SK-N-SH treated with all-trans-retinoic acid at 6 μM for 48 hours (cell line): ENCODE measurements at places on chromosomes 3 and 15.

GRCh38 chr3:43013743-43014155 is 34.6 kb downstream of the GASK1A start:
- no peak for ATAC-seq

DNA sequence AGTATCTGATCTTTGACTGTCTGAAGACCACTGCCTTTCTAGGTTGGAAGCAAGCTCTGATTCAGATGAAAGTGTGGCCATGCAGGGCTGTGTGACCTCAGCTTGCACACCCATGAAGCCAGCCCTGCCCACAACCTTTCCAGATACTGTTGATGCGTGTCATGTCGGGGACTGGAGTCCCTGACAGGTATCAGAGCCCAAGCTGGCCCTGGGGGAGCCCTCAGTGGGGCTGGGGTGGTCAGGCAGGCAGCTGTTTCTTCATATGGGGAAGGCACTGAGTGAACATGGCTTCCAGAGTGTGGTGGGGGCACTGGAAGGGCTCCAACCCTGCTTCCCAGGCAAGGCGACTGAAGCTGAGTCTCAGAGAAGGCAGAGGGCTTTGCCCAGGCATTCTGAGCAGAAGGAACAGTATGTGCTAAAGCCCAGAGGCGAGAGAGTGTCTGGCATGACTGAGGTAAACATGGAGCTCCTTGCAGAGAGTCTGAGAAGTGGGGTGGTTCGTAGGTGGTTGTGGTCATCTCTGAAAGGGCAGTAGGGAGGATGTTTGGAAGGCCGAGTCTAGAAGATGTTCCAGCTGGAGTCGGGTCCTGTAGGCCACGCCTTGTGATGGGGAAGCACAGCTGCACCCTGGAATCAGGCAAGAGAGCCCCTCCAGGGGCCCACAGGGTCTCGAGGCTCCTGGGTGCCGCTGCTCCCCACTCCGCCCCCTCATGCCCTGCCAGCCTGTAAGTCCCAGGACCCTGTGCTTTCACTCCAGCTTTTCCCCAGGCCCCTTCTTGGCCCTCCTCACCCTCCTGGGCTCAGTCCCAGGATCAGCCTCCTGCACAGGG is 122.2 kb downstream of the EEFSEC start:
- ATAC-seq = no peak

GRCh38 chr15:58527573-58528187 is 95.9 kb downstream of the LIPC start:
- no peak for ATAC-seq

- ATAC-seq = no peak
Measured at GRCh38 chr15:80031841-80032240, 27.6 kb upstream of the ZFAND6 start.

- no peak for ATAC-seq
Measured at GRCh38 chr15:27870320-27870719, 228.8 kb downstream of the OCA2 start.

DNA sequence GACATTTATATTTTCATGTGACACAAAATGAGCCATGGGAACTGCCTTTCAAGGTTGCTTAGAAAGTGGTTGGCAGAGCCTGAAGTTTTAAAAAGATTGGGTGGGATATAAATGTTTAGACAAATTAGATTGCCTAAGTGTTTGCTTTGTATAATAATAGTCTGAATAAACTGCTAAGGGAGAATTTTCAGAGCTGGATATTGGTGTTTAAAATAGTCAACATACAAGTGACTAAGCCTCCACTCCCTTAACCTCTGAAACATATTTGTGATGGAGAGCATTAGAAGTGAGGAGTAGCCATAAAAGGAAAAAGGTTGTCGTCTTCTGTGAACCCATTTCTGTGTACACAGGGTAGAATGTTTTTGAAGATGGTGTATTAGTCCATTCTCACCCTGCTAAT is 201.6 kb downstream of the THSD4 start:
- no peak for ATAC-seq

DNA sequence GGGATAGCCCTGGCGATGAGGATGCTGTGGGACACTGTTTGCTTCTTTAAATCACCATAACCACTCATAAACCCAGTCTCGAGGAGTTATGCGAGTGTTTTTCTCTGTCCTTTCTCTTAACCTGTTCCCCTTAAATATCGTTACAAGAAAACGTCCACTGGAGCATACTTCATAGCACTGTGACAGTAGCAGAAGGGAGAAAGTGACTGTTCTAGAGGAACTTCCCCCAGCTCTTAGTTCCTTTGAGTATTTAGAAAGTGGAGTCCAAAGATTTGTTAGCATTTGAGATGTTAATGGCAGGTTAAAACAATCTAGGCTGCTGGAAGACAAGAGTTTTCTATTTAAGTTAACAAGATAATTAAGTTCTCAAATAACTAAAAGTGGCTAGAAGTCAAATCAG is 142.0 kb downstream of the GADL1 start:
- no peak for ATAC-seq

DNA sequence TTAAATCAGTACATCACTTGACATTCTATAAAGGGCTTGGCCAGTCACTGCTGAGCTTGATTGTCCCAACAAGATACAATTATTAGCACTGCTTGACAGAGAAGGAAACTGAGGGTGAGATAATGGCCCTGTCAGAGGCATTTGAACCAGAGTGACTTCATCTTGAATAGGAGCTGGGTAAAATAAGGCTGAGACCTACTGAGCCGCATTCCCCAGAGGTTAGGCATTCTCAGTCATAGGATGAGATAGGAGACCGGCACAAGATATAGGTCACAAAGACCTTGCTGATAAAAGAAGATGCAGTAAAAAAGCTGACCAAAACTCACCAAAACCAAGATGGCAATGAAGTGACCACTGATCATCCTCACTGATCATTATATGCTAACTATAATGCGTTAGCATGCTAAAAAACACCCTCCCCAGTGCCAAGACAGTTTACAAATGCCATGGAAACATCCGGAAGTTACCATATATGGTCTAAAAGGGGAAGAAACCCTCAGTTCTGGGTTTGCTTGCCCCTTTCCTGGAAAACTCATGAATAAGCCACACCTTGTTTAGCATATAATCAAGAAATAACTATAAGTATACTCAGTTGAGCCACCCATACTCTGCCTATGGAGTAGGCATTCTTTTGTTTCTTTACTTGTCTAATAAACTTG is 239.1 kb upstream of the SETMAR start:
- no peak for ATAC-seq

- no peak for ATAC-seq
Measured at GRCh38 chr3:187810021-187810446, 64.8 kb upstream of the BCL6 start.

DNA sequence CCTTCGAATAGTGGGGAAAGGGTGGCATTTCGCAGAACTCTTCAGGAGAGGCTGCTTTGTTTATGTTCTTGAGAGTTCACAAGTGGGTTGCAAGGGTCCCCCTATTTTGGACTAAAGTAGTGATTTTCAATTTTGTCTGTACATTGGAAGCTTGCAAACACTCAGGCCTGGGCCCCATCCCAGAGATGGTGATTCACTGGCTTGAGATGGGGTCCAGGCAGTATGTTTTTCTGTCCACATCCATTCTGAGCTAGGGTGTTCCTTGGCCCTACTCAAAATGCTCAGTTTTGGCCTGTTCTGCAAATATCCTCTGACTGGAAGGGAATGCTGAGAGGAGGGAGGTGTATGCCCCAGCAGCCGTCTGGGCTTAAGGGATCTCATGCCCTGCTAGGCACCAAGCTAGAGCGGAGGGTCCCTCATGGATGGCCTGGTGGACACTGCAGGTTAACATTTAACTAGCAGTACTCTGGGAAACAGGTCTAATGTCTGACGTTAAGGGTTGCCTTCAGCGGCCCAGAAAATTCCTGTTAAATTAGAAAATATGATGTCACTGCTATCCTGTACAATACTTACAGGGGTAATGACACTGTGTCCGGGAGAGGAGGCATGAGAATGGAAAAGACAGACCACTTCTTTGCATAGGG is 181.4 kb downstream of the OPA1 start:
- ATAC-seq = no peak

- ATAC-seq = no peak
Measured at GRCh38 chr3:149476225-149476624, 1.7 kb downstream of the TM4SF4 start.

- ATAC-seq = no peak
Measured at GRCh38 chr15:26087881-26088280, 224.8 kb upstream of the ATP10A start.

DNA sequence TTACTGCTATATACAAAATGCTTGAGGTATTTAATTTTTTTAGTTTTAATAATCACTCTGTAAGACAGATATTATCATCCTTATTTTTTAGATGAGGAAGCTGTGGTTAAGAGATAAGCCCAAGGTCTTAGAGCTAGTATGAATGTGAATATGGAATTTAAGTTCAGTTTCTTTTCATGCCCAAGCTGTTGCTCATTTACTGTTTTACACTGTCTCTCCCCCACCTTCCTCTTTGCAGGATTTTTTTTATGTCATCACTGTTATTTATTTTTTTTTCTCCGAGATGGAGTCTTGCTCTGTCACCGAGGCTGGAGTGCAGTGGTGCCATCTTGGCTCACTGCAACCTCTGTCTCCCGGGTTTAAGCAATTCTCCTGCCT is 22.5 kb downstream of the MAP2K5 start:
- ATAC-seq = no peak

GRCh38 chr15:78808550-78808949 is 2.7 kb downstream of the ADAMTS7 start:
- ATAC-seq = no peak

DNA sequence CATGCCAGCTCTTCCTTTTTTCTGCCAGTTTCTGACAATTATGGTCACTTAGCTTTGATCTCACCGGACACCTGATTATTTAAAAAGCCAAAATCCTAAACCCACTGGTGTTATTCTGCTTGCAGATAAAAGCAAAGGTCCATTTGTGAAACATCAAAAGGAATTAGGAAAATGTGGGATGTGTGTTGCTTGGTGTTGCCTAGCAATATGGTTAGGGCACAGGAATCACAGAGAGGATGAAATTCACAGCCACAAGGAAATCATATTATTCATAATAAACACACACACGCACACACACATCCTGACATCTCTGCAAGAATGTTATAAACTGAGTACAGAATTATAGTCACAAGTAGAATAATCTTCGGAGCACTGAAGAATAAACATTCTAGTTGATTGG is 89.3 kb upstream of the BHLHE40 start:
- ATAC-seq = peak; percentile 51; the same call in 2 of the 3 replicates

GRCh38 chr3:178308771-178309170 is 227.5 kb upstream of the KCNMB2 start:
- ATAC-seq = peak; percentile 84

- ATAC-seq = no peak
Measured at GRCh38 chr15:93331545-93332167, 242.6 kb upstream of the RGMA start.

DNA sequence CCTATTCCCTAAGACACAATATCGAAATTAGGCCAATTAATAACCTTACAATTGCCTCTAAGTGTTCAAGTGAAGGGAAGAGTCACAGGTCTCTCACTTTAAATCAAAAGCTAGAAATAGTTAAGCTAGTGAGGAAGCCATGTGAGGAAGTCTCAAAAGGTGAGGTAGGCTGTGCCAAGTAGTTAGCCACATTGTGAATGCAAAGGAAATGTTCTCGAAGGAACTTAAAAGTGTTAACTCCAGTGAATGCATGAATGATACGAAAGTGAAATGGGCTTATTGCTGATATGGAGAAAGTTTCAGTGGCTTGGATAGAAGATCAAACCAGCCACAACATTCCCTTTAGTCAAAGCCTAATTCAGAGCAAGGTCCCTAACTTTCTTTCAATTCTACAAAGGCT is 59.1 kb downstream of the KLF13 start:
- no peak for ATAC-seq

GRCh38 chr3:42117175-42118008 is 26.2 kb downstream of the TRAK1 start:
- ATAC-seq = peak; percentile 79

- ATAC-seq = no peak
Measured at GRCh38 chr3:12489832-12490231, 5.6 kb downstream of the TSEN2 start.

- ATAC-seq = no peak
Measured at GRCh38 chr3:72353236-72354128, 494.8 kb downstream of the SHQ1 start.

GRCh38 chr3:140203510-140203909 is 268.5 kb downstream of the CLSTN2 start:
- ATAC-seq = no peak

DNA sequence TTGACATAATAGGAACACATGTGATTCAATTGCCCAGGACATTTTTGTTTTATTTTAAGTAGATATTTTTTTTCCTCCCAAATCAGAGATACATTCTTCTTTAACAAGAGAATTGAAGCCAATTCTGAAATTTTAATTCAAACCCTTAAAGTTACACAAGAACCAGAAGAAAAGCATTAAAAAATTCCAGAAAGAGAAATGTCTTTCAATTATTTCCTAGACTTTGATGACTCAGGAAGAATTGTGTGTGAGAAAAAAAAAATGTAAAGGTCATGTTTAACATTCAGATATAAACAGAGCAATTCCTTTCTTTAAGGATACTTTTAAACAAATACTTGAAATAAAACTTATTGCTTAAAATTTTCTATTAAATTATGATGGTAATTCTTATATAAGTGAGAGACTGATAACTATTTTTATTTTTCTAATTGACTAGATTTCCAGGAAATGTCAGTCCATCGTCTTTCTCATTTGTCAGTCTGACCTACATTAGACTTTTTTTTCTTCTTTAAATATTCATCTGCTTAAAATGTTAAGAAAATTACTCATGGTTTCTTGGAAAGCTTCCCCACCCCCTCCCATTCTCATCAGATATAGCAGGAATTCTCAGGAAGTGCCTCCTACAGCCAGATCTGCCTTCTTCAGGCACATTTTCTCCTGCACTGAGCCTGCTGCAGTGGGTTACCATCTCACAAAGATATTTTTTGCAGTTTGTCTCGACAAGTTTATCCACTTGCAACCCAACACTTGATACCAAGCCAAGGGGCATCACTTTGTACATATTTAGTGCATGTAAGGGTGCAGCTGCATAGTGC is 261.8 kb upstream of the CBLB start:
- ATAC-seq = peak; percentile 90

- peak; percentile 85 for ATAC-seq
Measured at GRCh38 chr3:158768361-158768787, 33.5 kb upstream of the MFSD1 start.

GRCh38 chr3:127214975-127215374 is 22.0 kb downstream of the PRR23E start:
- ATAC-seq = peak; percentile 20; the same call in 1 of the 3 replicates

GRCh38 chr15:93703092-93703739 is 528.1 kb upstream of the MCTP2 start:
- ATAC-seq = no peak

DNA sequence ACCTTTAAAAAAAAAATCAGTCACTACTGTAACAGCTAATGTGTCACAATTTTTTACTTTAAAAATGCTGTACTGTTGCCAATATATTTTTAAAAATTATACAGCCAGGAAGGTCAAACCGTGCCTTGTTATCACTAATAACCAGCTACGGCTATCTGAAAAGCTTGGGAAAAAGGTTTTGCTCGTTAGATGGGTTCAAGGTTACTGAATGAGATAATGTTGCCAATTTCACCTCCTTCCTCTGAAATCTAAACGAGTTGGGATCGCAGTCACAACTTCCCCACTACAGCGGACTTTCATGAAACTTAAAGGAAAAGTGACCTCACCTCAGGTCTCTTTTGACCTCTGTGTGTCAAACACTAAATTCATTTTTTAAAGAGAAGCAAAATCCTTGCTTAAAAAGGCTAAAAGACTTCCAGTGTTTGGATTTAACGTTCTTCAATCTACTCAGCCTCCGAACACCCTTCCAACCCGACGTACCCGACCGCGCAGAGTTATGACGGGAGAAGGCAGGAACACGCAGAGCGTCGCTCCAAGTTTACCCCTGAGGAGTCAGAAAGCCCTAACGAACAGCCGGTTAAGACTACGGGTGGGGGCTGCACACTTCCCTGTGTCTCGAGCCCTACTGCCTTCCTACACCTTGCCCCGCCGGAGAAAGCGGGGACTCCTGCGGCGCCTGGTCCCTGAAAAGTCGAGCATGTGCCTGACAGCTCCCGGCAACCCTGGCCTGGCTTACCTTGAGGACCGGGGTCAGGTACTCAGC is 860 bp downstream of the ATG3 start:
- peak; percentile 62 for ATAC-seq
